Astrocyte of the spinal cord (primary cell): ENCODE measurements at places on chromosomes 2 and 18.

DNA sequence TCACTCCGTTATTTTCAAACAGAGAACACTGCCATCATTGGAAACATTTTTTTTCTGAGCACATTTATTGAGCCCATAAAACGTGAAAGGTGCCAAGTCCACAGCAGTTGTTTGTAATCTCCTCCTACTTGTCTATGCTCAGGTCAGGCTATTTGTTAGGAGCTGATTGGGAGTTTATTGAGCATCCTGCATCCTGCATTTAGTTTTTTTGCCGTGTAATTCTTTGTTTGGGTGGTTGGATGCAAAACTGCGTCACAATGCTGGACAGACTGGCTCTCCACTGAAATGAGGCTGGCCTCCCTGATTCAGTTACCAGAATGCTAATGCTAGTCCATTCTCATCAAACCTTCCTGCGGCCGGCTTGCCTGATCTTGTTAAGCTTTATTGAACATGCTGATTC lies 71.4 kb downstream of the RAPGEF4 start:
- no peak for DNase-seq

GRCh38 chr2:101516823-101517690 lies 42.1 kb upstream of the RFX8 start:
- DNase-seq, result peak; percentile 96

DNA sequence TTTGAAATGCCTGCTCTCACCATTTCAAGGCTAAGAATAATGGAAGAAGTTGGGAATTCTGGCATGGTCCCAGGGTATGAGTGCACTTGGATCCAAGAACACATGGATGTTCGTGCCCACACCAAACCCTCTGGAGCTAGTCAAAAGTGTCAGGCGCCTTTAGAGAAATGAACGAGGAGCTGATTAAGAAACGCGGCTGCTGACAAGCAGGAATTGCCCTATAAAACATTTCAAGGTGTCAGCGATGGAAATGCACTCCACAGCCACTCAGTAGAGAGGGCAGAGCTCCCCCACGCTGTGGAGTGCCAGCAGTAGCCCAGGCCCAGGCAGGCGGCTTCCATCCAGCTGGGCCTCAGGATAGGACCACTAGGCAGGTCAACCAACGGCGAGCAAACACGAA lies 213.7 kb downstream of the TTC32 start:
- DNase-seq, result no peak

GRCh38 chr18:75214766-75215510 lies 4.3 kb downstream of the TSHZ1 start:
- DNase-seq, result peak; percentile 8

DNA sequence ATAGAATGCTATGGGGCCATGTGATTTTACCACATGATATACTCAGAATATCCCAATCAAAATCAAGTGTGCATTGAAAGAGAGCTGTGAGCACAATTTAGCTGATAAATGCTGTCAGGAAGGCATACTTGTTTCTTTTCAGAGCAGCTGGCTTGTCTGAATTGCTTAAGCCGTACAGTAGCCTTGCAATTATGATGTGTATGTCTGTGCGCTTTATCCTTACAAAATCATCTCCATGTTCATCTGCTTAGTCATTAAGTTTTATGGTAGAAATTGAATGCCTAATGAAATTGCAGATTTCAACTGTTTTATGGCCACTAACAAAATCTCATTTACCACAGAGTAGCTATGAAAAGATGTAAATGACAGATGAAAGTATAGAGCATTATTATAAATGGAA lies 346.0 kb upstream of the DLGAP1 start:
- no peak for DNase-seq

DNA sequence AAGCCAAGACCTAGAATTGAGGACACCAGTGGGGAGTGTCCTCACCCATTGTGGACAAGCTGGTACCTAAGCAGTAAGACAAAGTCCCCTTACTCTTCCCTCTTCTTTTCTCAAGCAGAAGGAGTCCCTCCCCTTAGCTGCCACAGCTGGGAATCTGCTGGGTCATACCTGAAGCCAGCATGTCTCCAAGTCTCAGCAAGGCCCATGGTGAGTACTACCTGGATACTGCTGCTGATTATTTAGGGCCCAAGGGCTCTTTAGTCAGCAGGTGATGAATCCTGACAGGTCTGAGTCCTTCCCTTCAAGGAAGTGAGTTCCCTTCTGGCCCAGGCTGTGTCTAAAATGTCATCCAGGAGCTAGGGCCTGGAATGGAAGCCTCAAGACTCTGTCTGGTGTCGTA lies 198.6 kb upstream of the STK17B start:
- DNase-seq, result no peak

- peak; percentile 30 for DNase-seq
These were observed 1.4 kb upstream of the SOX11 start for GRCh38 chr2:5690718-5691220.

DNA sequence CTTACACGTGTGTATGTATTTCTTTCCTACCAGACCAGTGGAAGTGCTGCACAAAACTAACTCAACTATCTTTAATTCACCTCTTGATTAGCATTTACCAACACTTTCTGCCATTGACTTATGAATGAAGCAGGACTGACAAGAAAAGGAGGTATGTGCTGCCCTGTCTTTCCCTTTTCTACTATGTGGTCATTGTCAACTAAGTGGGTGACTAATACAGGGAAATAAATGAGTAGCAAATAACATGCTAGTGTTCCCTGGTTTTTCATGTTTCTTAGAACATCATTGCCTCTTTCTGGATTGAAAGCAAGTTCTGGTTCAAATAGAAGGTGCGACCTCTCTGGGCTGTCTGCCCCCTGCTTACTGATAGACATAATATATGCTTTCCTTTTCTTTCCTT lies 58.0 kb downstream of the LINC00305 start:
- no peak for DNase-seq

DNA sequence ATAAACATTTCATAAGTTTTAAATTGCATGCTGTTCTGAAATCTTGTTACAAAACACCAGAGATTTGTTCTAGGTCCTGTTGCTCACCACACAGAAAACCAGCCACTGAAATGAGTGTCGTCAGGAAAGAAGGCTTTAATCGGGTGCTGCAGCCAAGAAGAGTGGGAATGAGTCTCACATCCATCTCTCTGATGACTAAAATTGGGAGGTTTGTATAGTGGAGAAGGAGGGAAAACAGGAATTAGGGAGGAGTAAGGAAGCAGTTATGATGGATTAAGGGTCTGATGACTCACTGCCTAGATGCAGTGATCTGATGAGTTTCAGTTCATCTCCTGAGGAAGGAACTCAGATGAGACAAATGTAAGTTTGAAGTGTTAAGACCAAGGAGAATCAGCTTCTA lies 42.1 kb upstream of the GPR39 start:
- peak; percentile 16 for DNase-seq

DNA sequence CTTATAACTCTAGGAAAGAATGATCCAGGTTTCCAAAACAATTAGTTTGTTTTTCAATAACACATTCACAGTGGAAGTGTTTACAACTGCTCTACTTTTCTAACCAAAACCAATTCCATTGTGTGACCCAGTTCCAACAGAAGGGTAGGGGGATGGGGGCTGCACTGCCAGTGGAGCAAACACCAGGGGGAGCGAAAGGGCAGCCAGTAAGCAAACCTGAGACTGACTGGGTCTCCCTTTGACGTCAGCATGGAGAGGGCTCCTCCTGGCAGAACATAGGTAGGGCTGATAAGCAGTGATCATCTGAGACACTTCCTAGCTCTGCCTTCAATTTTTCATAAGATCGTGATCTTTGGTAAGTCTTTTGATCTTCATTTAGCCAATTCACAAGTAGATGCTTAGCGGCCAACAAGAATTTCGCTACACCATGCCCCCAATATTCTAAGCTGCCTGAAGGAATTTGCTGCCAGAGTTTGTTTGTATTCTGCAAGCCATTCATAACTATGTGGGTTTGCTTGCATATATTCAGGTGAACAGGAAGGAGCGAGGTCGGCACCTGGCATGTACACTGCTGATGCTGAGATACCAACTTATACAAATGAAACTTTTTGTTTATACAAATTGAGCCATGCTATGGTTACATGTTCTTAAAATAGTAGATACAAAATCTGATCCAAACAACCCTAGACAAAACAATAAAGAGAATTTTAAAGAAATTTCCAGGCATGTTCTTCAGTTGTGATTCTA lies 45.9 kb downstream of the ST6GAL2 start:
- DNase-seq, result no peak

GRCh38 chr2:41940745-41941063 lies 107.1 kb upstream of the PKDCC start:
- peak; percentile 46 for DNase-seq

- no peak for DNase-seq
These were observed 4.7 kb upstream of the ORC2 start for GRCh38 chr2:200968162-200968561.
